Memory B cell (primary cell): ENCODE measurements at places on chromosomes 7 and 10.
A peak's percentile ranks its signal among the peaks of the same experiment; 100 is the strongest.

DNA sequence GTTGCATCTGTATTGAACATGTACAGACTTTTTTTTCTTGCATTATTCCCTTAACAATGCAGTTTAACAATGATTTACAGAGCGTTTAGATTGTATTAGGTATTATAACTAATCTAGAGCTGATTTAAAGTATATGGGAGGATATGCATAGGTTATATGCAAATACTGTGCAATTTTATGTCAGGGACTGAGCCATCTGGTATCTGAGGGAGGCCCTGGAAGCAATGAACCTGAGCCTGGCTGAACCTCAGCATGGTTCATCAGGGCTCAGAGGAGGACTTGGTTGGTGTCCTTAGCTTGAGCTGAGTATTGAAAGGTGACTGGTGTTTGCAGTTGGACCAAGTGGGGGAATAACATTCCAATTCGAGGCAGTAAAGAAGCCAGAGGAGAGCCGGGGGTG lies 4.8 kb downstream of the ADCK2 start:
- DNase-seq: no peak

- no peak for DNase-seq
Observed at GRCh38 chr10:31343009-31343408, 24.0 kb downstream of the ZEB1 start.

- DNase-seq: no peak
Observed at GRCh38 chr7:787332-788240, 44.7 kb upstream of the SUN1 start.

- no peak for DNase-seq
Observed at GRCh38 chr10:118672766-118673715, 77.6 kb upstream of the PRLHR start.

- no peak for DNase-seq
Observed at GRCh38 chr7:69244701-69245100, 353.6 kb upstream of the AUTS2 start.

DNA sequence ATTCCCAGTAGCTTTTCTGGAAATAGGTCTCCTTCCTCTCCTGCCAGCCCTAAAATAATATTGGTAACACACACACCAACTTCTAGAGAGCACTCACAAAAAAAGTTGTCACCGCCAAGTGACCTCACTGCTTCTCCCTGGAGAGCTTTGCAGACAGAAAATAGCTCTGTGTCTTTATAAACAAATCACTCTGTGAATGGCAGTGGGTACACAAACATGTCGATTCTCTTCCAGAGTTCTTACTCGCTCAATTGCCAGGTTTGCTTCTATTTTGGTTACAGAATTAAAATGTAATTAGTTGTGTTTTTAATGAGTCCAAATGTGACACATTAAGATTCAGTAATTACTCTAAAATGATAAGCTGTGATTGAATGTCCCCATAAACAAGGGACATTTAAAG lies 649.2 kb upstream of the C7orf33 start:
- no peak for DNase-seq

DNA sequence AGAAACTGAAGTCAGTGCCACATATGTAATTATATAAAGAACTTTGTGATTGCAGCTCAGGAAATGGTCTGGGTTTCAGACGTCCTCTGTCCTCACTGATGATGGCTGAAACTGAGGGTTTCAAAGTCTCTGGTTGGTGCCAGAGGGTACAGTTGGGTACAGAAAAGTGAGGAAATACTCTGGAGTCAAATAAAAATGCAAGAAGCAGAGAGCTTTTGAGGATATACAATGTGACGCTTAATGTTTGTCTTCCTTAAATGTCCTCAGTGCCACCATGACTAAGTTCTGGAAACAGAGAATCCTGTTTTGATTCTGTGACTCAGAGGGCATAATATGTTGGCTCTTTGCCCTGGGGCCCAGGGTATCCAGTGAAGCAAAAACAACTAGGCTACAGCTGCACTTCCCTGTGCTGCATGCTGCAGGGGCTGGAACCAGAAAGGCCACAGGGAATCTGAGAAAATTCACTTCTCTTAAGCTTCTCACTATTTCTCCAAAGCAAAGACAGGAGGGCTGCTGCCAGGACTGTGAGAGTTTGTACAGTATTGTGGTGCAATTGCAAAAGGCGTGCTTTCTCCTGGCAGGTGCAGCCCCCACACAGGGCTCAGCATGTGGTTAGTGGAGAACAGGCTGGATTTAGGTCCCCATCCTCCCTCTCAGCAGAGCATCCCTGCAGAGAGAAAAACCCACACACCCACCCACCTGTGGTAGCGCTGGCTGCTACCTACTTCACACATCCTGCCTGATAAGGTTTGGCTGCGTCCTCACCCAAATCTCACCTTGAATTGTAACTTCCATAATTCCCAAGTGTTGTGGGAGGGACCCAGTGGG lies 169.5 kb upstream of the SVIL start:
- DNase-seq: no peak

GRCh38 chr10:1048349-1048731 lies 579 bp downstream of the IDI1 start:
- DNase-seq: peak; percentile 70

- DNase-seq: no peak
Observed at GRCh38 chr10:17062955-17063484, 66.6 kb downstream of the CUBN start.

DNA sequence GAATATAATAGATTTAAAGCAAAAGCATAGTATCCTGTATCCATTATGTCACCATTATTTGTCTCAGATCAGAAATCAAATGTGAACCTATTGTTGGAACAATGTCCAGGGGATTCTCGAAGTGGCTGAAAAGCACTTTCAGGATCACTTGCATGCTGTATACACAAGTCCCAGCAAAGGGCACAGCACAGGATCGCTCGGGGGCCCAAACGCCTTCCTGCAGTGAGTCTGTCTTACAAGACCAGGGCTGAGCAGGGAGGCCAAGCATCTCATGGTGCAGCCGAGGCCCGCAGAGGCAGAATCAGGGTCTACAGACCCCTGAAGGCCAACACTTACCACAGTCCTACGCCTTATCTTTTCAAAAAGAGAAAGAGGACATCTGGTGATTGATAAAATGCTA lies 92.3 kb downstream of the TNS3 start:
- DNase-seq: no peak

GRCh38 chr10:60426425-60426824 lies 36.8 kb upstream of the ANK3 start:
- no peak for DNase-seq

DNA sequence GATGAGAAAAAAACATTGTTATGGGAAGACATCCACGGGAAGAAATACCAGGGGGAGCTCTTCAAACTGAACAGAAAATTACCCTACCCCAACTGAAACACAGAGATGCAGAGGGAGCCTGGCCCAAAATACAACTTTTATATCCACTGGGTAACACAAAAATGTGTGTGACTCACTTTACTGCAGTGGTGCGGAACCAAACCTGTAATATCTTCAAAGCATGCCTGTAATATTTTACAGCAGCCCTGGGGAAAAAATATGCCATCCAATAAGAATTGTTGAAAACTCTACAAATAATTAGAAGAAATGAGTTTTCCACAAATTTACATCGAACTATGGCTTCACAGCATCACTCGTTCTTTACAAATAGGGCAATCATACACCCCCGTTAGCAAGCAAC lies 49.8 kb upstream of the SRRM3 start:
- DNase-seq: no peak

DNA sequence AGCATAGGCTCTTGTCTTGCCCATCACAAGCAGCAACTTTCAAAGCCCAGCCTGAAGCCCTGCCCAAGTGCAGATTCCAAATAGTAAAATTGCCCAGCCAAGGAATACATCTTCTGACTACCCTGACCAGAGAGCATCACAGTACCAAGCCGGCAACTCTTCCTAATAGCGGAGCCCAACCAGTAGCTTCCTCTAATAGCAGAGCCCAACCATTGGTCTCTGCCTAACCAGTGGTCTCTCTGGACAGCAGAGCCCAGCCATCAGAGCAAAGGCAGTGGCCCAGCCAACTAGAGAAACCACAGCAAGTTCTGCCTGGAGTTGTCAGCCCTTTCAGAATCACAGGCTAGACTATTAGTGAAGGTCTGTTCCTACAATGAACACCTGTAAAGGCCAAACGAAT lies 285.6 kb downstream of the HGF start:
- no peak for DNase-seq

GRCh38 chr10:80611481-80612185 lies 73.9 kb downstream of the SH2D4B start:
- no peak for DNase-seq

DNA sequence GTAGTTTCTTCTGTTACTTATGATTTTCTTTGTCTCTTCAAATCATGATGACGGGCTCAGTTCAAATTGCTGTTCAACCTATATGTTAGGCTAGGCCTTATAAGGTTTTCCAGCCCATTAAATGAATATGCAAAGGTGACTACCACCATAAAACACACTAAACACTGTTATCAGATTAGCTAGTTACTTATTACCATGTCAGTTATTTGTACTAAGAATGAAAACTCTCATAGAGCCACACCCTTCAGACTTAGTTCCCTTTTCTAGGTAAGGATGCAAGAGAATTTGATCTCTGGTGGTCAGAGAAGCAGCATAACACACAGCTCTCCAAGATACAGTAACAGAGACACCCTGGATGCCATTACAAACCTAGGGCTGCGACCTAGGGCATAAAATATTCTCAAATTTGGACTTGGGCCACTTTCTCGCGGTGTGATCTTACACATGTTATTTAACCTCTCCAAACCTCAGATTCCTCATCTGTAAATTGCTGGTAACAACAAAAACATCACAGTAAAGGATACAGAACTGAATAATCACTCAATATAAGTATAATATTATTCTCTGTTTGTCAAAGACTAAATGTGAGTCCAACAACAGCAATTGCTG lies 35.6 kb downstream of the ANKMY2 start:
- no peak for DNase-seq

DNA sequence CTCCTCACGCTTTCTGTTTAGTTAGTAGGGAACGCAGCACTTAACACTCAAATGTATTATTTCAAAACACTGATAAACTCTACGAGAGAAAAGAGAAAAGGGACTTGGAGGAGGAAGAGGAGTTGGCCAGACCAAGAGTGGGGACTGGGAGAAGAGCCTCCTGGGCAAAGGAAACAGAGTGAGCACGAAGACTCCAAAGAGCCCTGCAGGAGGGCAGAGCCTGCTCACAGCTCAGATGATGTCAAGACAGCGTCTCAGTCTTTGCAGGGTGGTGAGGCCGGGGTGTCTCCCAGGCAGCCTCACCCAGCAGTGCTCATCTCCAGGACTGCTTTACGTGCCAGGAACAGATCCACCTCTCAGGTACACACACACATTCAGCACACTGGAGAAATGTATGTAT lies 41.2 kb downstream of the CYTH3 start:
- no peak for DNase-seq

DNA sequence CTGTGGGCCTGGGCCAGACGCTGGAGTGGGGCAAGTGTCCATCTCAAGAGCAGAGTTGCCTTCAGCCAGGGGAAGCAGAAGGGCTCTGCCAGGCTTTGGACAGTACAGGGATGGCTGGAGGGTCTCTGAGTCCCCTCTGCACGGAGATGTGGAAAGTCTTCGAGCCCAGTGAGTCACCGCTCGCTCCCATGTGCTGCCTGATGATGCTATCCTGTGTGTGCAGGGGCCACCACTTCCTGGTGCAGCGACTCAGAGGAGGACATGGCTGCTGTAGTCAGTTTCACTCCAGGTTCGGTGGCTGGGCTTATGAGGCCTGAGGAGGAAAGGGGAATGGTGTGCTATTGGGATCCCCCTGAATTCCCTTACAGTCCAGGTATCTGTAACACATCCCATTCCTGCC lies 6.0 kb downstream of the ADCYAP1R1 start:
- no peak for DNase-seq

DNA sequence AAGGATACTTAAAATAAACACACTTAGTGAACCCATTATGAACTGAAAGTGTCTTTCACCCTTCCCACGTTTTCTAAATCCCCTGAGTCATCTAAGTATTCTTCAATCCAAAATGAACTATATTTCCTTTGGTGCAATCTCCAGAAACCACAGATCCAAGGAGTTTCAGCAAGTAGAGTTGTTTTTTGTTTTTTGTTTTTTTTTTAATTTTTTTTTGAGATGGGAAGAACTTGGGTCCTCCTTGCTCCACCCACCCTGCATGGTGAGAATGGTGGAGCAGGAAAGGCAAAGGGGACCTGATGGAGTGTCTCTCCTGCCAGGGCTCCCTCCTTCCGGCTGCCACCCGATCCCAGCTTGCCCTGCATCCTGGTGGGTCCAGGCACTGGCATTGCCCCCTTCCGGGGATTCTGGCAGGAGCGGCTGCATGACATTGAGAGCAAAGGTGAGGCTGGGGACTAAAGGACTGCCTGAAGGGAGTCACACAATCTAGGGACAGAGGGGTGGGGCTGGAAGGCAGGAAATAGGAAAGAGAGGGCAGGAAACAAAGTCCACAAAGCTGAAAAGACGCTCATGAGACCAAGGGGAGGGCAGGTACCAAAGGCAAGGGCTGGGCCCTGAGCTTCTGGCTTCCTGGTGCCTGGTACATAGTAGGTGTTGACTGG lies 12.1 kb downstream of the ATG9B start:
- DNase-seq: no peak

DNA sequence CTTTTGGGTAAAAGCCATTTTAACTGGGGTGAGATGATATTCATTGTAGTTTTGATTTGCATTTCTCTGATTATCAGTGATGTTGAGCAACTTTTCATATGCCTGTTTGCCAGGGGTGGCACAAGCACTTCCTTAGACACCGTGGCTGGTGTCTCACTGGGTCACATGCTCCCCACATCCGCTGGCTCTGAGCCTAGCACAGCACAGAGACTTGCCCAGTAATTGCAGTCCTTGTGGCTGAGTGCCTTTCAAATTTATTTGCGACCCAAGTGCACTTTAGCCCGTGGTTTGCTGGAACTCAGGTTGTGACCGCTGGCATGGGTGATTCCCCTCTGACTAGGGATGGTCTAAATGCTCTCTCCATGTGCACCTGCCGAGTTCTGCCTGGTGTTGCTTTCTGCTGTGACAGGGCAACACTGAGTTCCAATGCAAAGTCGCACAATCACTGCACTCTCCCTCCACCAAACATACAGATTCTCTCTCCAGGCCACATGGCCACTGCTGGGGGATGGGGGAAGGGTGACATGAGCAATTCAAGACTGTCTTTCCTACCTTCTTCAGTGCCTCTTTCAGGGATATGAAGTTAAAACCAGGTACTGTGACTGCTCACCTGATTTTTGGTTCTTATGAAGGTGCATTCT lies 66.5 kb downstream of the ZNF277 start:
- DNase-seq: no peak

- no peak for DNase-seq
Observed at GRCh38 chr7:111763221-111763801, 201.0 kb upstream of the IMMP2L start.

DNA sequence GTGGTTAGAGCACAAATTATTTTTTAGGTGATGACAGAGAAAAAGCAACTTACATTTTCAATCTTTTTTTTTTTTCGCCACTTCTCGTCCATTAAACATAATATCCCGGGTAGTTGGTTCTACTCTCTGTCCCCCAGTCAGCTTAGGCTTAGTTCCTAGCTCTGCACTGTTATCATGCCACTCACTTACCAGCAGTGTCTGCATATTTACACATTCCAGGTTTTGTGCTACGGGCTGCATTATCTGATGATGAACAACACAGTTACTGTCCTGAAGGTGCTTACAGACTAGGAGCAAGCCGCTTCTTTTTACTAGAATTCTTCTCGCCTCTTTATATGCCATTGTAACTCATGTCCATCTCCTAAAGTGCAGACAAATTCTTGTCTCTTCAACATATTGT lies 121.8 kb upstream of the NPVF start:
- no peak for DNase-seq

- peak; percentile 9 for DNase-seq
Observed at GRCh38 chr7:37832194-37832593, 16.2 kb upstream of the NME8 start.
